H1 (cell line): ENCODE measurements at places on chromosomes 7 and 10. TPM values are rescaled to one million over a fixed set of nuclear protein-coding genes. Genes with fewer than 3 reads are reported as not detected.
A peak's percentile ranks its signal among the peaks of the same experiment; 100 is the strongest.

DNA sequence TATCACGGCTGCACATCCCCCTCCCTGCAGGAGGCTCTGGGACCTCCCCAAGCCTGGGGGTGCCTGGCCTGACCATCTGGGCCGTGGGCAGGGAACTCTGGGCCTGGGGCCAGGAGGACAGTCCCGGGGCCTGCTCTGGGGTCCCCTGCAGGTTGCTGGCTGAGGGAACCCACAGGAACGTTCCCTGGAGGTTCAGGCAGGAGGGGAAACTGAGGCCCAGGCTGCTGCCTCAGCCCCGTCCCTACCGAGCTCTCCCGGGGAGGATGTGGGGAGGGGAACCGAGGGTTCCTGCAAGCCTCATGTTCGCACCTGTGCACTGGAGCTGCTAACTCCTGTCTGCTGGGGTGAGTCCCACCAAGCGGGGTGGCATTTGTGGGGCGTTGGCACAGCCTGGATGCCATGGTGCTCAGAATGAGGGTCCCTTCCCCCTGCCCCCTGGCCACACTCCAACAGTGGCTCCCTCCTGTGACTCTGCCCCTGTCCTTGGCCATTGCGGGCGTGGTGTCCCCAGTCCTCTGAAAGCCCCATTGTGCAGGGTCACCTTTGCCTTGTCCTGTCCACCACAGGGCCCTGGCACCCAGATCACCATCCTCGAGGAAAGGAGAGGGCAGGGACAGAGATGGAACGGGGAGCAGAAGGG lies 9.4 kb downstream of the ELFN1 start:
- H3K36me3 ChIP-seq, result no peaks in the 10 kb centered on the region
- no peaks in the 10 kb centered on the region for H3K27me3 ChIP-seq
- no peaks in the 10 kb centered on the region for H3K4me1 ChIP-seq
- DNase-seq, result no peak
- no peak overlapping the region for H3K27ac ChIP-seq

DNA sequence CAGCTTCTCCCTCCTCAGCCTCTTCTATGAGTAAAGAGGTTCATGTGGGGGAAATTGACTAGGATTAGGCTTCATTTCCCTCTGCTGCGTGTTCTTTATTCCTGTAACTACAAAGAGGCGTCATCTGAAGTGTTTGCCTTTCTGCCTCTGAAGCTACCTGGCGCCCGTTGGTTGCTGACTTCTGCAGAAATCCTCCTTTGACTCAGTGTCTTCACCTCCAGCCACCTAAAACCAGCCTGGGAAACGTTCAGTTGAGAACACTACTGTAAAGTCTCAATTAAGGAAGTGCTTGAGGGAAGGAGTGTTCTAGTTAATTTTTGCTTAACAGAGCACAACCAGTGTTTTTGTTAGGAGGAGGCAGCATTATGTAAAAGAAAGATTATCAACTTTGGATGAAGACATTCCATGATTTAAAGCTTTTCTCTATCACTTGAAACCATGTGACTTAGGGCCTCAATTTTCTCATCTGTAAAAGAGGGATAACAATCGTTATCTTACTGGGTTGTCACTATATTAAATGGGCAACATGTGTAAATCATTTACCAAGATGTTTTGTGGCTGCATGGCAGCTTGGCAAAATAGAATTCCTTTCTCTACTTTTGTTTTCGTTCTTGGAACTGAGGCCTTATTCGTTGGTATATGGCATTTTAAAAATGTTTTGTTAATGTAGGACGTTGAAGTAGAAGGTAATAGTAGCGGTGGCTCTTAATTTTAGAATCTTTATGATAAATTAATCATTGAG lies 642.9 kb downstream of the SDK1 start:
- H3K36me3 ChIP-seq, result no peaks in the 10 kb centered on the region
- H3K27ac ChIP-seq, result no peak overlapping the region
- no peak for DNase-seq
- H3K4me1 ChIP-seq, result peaks cover 9% of the 10 kb centered on the region
- no peaks in the 10 kb centered on the region for H3K27me3 ChIP-seq

DNA sequence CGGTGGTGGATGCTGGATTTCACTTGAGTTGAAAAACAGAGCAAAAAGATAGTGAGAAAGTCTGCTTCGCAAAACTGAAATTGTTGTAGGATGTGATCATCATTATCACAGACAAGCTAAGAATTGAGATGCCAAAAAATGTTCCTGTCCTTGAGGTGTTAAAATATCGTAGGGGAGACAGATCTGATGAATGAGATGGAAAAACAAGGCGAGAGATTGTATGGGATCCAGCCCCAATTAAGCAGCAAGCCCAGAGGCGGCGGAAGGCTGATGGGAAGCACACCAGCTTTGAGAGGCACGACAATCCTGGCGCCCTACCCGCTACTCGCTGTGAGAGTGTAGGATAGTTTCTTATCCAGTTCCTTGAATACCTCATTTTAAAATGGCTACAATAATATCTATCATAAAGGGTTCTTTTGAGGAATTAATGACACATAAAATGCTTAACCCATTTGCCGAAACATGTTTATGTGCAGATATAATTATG lies 131.1 kb upstream of the PTN start:
- no peaks in the 10 kb centered on the region for H3K4me1 ChIP-seq
- no peak for DNase-seq

GRCh38 chr10:61903928-61904344 lies 2.4 kb downstream of the ARID5B start:
- DNase-seq, result no peak
- peaks cover 25% of the 10 kb centered on the region for H3K27me3 ChIP-seq
- H3K4me3 ChIP-seq, result peak overlapping the region; percentile 91
- H3K36me3 ChIP-seq, result no peaks in the 10 kb centered on the region
- H3K27ac ChIP-seq, result no peak overlapping the region
- peaks cover 9% of the 10 kb centered on the region; the same call in 1 of the 2 replicates for H3K4me1 ChIP-seq

The COPS6 gene
- total RNA-seq, result 127 and 128 TPM in 2 replicates

The OGDHL gene
- 16.3 and 16.6 TPM in 2 replicates for total RNA-seq
